ENCODE measurements at places on chromosomes 6 and 20.

DNA sequence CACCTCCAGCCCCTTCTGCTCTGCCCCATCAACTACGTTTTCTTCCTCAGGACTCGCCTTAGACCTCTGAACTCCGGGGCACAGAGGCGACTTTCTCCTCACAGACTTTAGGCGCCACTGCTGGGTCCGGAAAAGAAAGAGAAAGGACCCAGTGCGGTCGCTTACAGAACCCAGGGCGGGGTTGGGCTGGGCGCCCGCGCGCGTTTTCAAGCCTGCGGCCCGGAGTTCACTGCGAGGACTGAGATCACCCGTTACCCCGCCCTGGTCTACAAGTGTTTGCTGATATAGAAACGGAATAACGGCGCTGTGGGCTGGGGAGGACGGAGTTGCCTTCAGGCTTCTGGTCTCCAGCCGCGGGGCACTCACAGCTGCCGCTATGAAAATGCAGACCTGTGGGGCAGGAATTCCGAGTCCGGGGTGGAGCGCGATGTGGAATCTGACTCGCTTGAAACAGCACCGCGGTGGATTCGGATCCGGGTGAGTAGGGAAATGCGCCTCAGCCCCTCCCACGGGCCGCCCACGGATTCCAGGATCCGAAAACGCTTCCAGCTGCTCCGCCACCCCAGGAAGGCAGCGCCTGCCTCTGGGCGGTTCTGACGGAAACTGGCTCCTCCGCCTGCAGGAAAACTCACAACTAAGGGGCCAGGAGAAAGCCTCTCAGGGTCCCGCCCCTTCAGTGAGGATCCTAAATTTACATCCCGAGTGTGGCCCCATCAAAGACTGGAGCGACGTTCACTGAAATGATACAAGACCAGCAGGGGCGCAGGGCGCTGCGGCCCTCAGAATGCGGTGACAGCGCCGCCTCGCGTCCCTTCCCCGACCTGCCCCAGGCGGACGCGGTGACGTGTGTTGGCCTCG is 29.4 kb downstream of the HLA-F start:
- DNase-seq: peak; percentile 76

- DNase-seq: no peak
Measured at GRCh38 chr6:7270320-7271204, 42.4 kb downstream of the SSR1 start.

DNA sequence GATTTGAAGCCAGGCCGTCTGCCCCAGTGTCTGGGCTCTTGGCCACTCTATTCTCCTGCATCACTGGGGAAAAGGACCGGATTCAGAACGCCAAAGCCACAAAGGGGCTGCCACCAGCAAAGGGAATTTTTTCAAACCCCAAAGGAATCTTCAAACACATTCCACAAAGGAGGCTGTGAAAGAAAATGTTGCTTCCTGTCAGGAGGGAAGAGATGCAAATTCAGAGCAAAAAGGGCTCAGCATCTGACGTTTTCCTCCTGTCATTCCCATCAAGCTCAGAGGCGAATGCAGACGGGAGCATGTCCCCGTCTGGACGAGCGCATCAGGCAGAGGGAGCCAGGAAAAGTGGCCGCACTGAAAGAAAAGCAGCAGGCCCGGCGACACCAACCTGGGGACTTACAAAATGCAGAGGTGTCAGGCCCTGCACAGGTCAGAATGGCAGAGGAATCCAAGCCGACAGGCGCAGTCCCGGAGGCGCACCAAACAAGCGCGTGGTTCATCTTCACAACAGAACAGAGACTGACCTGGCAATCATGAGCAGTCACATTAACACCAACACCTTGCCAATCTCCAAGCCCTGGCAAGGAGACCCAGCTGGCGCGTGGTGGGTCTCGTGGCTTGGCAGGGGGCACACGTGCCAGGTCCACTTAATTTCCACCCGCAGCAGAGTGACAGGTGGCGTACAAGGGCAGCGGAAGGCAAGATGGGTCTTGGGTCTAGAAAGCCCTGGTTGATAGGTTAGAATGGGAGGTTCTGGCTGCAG is 62.8 kb downstream of the GRM4 start:
- DNase-seq: no peak

- no peak for DNase-seq
Measured at GRCh38 chr6:32886681-32887383, 32.8 kb downstream of the PSMB9 start.

DNA sequence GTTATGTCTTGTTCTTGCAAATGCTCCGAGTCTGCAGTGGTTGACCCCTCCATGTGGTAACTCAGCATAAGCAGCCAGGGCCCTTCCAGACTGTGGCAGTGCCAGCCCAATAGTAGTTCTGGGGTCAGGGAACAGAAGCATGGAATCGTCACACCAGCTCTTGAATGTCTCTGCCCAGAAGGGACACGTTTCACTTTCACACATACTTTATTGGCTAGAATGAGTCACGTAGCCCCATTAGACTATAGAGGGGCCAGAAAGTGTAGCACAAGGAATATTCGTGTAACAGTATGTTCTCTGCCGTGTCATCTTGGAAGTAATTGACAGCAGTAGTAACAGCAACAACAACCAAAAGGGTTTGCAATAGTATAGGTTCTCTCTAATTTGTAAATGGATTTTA is 254.7 kb downstream of the FARS2 start:
- no peak for DNase-seq

DNA sequence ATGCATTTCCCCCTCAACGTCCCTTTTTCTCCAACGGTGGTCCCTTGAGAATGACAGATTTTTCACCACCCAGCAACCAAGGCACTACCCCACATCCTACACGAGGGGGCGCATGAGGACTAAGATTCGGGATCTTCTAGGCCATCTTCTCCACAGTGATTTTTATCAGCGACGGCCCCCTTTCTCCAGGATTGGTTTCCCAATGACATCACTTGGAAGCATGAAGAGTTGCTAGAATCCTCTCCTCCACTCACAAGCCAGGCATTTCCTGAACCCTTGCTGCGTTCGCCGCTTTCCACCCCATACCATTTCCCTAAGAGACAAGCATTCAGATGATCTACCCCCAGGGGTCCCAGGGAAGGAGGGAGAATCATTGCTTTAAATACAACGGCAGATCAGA is 252.0 kb downstream of the HIVEP2 start:
- peak; percentile 64 for DNase-seq

GRCh38 chr6:153816366-153816765 is 222.7 kb upstream of the OPRM1 start:
- DNase-seq: no peak

GRCh38 chr6:11710311-11710761 is 68.3 kb downstream of the ADTRP start:
- DNase-seq: peak; percentile 47

GRCh38 chr6:71254323-71254722 is 34.3 kb upstream of the OGFRL1 start:
- no peak for DNase-seq

DNA sequence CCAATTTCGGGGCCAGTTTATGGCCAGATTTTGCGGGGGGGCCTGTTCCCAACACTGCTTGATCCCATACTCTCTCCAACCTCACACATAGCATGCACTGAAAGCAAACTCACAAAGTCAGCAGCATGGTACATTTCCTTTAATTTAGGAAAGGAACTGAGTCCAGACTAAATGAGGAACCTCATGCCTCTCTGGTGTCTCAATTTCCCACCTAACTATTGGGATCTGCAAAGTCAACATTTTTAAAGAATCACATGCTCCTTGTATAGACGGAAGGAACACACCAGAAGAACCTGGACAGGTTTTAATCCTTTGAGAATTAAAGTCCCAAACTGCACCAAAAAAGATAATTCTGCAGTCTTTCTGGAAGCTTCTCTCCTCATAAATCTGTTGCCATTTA is 33.3 kb downstream of the FAM50B start:
- DNase-seq: no peak

- DNase-seq: no peak
Measured at GRCh38 chr6:106156863-106157262, 70.7 kb downstream of the PRDM1 start.

- DNase-seq: no peak
Measured at GRCh38 chr6:142635130-142635529, 309.8 kb downstream of the HIVEP2 start.

DNA sequence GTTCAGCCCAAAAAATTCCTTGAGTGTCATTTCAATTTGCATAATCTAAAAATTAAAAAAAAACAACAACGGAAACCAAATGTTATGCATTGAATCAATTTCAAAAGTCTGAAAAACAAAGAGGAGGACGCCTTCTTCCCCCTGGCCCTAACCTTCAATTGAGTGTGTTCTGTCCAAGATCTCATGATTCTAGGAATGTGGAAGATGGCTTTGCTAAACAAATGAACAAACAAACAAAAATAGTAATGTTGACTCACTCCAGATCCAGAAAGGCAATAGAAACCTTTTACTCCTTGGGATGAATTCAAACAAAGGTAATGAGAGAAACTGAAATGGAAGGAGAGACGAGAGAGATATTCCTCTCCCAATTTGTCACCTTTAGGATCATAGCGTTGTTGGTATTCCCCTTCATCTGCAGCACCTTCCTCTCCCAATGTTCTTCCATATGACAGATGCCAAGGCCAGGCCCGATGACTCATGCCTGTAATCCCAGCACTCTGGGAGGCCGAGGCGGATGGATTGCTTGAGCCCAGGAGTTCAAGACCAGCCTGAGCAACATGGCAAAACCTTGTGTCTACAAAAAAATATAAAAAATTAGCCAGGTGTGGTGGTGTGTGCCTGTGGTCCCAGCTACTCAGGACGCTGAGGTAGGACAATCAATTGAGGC is 109.2 kb upstream of the ADGRF1 start:
- no peak for DNase-seq

DNA sequence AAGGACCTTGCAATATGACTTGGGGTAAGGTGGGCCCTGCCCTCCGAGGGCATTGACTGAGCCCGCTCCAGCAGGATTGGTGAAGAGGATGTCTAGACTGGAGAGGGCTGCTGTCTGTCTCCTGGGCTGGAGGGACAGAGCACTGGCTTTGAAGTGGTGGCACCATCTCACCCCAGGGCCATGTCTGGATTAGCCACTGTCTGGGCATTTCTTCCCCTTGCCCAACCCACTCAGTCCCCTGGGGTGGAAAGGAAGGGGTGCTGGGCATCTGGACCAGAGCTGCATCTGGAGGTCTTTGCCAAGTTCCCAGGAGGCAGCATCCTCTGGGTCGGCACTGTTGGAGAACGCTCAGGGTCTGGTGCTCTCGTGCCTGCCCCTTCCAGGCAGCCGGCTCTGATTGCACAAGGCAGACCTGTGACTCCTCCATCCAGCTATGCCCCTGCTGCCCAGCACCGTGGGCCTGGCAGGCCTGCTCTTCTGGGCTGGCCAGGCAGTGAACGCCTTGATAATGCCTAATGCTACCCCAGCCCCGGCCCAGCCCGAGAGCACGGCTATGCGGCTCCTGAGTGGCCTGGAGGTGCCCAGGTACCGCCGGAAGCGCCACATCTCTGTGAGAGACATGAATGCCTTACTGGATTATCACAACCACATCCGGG is at the start of gene R3HDML:
R3HDML (plus strand) TSS at position 319 of the 656 bp plus-strand sequence; CDS start at position 434, 115 bp downstream.
- DNase-seq: no peak

- DNase-seq: no peak
Measured at GRCh38 chr6:38080360-38080759, 260.8 kb downstream of the ZFAND3 start.

GRCh38 chr20:49914310-49915117 is 815 bp downstream of the SPATA2 start:
- DNase-seq: no peak

GRCh38 chr6:36717231-36717825 is 19.7 kb downstream of the RAB44 start:
- no peak for DNase-seq

DNA sequence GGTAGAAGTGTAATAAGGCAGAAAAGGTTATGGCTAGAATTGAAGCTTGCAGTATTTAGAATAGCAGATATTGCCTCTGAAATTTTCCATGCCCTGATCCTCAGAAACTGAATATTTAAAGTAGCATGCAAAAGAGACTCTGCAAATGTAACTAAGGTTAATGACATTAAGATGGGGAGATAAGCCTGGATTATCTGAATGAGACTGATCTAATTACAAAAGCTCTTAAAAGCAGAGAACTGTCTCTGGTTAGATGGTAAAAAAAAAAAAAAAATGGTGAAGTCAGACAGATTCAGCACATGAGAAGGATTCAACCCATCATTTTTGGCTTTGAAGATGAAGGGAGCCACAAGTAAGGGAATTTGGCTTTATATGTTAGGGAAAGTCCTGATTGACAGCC is 503.7 kb upstream of the IRAK1BP1 start:
- no peak for DNase-seq

DNA sequence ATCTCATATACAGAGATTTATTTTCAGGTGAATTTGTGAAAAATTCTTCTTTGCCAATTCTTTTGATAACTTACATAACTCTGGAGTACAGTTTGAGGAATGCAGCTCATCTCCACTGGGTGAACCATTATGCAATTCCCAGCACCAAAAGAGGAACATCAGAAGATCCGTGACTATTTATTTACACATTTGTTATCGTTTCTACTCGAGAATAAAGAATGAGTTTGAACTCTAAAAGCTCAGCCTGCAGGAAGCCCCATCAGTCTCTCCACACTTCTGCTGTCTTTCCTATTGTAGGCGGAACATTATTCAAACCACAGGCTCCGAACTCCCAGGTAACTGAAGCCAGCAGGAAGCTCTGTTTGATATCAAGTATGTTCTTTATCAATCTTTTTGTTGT is 95.9 kb upstream of the IFNGR1 start:
- DNase-seq: no peak

GRCh38 chr6:12813321-12813720 is 96.8 kb downstream of the PHACTR1 start:
- DNase-seq: no peak

DNA sequence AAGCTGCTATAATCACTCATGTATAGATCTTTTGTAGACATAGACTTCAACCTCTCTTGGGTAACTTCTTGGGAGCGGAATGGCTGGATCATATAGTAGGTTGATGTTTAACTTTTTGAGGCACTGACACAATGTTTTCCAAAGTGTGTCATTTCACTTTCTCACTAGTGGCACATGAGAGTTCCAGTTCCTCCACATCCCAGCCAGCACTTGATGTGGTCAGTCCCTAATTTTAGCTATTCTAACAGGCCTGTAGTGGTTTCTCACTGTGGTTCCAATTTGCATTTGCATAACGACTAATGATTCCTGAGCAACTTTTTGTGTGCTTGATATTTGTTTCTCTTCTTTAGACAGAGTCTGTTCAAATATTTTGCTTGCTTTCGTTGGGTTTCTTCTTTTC is 221.3 kb downstream of the DLL1 start:
- DNase-seq: no peak

- no peak for DNase-seq
Measured at GRCh38 chr6:13433709-13434121, 53.7 kb downstream of the GFOD1 start.

DNA sequence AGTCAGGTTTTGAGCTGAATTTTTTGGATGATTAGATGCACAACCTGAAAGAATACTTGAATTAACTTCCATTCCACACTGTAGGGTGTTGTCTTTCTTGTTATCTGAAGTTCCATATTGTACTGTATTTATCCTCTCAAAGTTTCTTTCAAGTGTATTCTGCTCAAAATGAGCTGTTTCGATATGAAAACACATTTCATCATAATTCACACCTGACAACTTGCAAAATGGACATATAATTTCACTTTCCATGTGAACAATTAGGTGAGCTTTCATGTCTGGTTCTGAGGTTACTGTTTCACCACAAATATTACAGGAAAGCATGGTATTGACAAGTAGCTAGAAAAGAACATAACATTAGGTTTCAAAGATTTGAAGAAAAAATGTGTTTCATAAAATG is 1.7 kb downstream of the ZUP1 start:
- no peak for DNase-seq

GRCh38 chr6:36283608-36284007 is 13.7 kb downstream of the PNPLA1 start:
- DNase-seq: no peak

GRCh38 chr6:82118150-82118562 is 129.4 kb downstream of the IBTK start:
- DNase-seq: no peak

Data from CD4-positive, alpha-beta T cell (primary cell).